ENCODE measurements at places on chromosomes 6 and 20.

DNA sequence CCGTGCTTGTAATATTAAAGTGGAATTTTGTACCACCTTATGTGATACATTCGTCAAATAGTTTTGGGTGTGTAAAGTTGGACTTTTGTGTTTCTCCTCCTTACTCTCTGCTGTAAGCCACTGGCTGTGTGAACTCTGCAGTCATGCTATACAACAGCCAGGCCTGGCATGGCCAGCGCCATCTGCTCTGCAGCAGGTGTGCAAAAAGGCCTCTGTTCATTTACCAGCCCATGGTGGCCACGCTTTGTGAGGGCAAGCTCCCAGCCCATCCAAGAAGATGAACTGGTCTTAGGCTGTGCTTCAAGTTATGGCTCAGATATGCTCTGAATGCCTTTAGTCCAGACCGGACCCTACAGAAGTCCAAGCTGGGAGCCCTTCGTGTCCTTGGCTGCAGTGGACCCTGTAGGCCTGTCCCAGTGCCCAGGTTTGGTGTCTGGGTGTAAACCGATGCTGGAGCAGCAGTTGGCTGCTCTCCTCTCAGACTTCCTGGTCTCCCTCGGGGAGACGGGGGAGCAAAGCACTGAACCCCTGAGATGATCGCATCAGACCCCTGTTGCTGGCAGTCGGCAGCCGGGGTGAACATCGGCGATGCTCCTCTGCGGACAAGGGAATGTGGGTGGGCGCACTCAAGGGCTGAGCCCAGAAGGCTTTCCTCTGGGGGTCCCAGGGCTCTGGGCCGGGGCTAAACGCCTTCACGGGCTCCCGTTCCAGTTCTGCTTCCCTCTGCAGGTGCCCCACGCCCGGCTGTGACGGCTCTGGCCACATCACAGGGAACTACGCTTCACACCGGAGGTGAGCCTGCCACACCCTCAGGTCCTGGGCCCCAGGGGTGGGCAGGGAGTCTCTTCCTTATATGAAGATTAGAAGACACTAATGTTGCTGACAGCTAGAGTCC is 28.6 kb upstream of the PCMTD2 start:
- DNase-seq = no peak
- peaks cover 99% of the 10 kb centered on the region for H3K27me3 ChIP-seq
- H3K27ac ChIP-seq = no peak overlapping the region
- no peak overlapping the region for H3K4me3 ChIP-seq
- no peaks in the 10 kb centered on the region for H3K4me1 ChIP-seq

- H3K4me1 ChIP-seq = no peaks in the 10 kb centered on the region
- DNase-seq = peak; percentile 58
- no peak overlapping the region for H3K27ac ChIP-seq
Observed at GRCh38 chr20:41095110-41095969, 42.0 kb upstream of the PLCG1 start.

DNA sequence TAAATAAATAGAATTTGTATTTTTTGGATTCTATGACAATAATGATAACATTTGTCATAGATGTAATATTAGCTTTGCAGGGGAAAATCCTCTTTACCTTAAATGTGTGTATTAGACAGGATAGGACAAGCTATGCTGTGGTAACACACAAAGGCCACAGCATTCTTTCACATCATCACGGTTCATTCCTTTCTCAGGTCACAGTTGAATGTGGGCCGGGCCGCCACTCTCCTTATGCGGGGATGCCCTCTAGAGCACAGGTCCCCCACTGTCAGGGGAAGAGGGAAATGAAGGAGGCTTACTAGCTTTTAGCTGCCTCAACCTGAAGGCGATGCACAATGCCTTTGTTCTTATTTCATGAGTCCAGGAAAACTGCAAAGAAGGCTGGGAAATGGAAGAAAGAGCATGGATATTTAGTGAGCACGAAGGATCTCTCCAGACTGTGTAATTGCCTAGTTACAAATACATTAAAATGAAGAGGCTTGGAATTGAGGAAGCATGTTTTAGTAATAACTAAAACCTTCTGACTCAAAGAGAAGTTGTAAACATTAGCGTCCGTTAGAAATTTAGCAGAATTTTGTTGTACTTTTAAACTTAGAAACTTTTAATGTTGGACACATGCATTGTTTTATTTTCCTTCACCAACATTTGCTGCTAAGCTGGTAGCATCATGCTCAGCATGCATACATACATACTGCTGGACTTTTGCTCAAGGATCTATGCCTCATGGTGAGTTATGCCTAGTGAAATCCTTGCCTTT is 248.9 kb upstream of the FOXQ1 start:
- H3K27ac ChIP-seq = no peak overlapping the region
- no peak overlapping the region for H3K4me3 ChIP-seq
- H3K36me3 ChIP-seq = no peaks in the 10 kb centered on the region
- no peak for DNase-seq
- H3K4me1 ChIP-seq = no peaks in the 10 kb centered on the region
- no peaks in the 10 kb centered on the region for H3K27me3 ChIP-seq

DNA sequence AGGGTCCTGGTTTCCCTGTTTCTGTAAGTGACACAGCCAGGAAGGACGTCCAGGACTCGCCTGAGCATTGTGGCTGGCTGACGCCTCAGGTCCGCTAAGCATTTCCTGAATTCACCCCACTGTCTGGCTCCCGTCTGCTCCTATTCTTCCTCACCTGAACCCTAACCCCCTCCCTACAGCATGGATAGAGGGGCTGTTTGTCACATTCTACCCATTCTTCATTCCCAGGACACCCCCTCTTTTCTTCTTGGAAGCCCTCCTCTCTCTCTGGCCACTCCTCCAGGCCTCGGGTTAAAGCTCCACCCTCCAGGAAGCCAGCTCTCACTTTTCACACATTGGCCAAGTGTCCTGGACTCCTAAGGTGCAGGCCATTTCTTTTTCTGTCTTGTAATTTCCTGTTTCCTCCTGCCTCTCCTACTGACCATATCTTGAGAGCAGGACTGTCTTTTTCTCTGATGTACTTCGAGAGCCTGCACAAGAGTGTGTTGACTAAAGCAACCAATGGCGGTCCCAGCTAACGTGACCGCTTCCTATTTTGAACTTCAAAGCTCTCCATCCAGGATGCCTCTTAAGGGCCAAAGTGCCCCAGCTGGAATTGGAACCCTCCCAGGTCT is 24.2 kb upstream of the MYMX start:
- no peak overlapping the region for H3K4me3 ChIP-seq
- H3K4me1 ChIP-seq = no peaks in the 10 kb centered on the region
- DNase-seq = no peak
- H3K27ac ChIP-seq = no peak overlapping the region

GRCh38 chr20:59560588-59561227 is 43.6 kb upstream of the PHACTR3 start:
- peak; percentile 39 for DNase-seq
- H3K27ac ChIP-seq = no peak overlapping the region
- no peaks in the 10 kb centered on the region for H3K36me3 ChIP-seq
- peaks cover 43% of the 10 kb centered on the region for H3K27me3 ChIP-seq

- no peaks in the 10 kb centered on the region for H3K36me3 ChIP-seq
- H3K4me3 ChIP-seq = no peak overlapping the region
- no peaks in the 10 kb centered on the region for H3K27me3 ChIP-seq
- H3K4me1 ChIP-seq = no peaks in the 10 kb centered on the region
- H3K27ac ChIP-seq = no peak overlapping the region
- no peak for DNase-seq
Observed at GRCh38 chr6:32889533-32889932, 35.5 kb downstream of the PSMB9 start.

GRCh38 chr6:34200340-34200971 is 36.2 kb upstream of the HMGA1 start:
- H3K27ac ChIP-seq = no peak overlapping the region
- H3K4me3 ChIP-seq = no peak overlapping the region
- no peak for DNase-seq
- H3K36me3 ChIP-seq = no peaks in the 10 kb centered on the region

DNA sequence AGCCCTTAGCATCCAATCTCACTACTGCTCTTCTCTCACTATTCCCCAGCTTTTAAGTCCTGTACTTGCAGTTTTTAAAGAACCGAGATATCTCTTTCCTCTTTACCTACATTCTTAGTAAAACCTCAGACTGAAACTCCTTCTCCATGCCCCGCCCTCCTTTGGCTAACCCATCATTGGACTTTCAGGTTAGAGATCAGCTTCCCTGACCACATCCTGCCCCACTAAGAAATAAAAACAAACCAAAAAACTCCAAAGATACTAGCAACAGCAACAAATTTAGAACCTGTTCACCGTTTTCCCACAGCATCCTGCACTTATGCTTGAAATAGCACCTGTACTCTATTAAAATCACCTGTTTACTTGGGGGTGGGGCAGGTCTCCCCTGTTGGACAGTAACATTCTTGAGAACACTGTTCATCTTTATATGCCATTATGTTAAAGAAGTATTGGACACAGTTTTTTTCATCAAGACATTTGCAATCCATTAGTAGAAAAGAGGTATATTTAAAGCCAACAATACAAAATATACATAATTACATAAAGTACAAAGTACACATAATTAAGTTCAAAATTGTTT is 16.3 kb upstream of the SMAP1 start:
- H3K4me3 ChIP-seq = no peak overlapping the region
- no peaks in the 10 kb centered on the region for H3K27me3 ChIP-seq
- peak overlapping the region; percentile 8 for H3K27ac ChIP-seq

DNA sequence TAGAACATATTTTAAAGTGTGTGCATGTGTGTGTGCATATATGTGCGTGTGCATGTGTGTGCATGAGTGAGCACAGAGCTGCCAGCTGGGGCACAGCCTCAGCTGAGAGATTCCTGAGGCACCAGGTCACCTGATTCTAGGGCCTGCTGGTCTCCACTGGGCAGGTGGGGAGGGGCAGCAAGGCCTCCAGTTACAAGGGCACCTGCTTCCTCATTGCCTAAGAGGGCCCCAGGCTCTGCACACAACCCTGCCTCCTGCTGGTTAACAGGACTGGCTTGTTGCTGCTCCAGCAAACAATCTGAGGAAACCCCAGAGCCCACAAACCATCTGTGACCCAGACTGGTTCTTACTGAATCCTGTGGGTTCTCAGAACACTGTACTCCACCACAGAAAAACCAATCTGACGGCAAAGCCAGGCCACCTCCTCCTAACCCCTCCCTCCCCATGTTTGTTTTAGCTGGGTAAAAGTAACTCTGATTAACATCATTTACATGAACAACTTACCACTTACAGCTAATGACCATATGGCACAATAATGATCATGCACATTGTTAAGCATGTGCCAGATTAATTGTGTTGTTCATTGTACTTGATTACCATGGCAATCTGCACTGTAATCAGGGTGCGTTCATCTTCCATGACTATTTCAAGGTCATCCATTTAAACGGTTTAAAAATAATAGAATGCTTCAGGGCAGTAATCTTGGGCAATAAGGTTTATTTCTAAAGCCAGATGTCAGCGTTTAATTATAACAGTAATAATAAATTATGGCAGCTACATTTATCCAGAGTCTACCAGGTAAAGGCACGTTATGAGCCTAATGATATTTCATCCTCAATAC is 23.1 kb upstream of the UBE2J1 start:
- H3K27me3 ChIP-seq = no peaks in the 10 kb centered on the region
- peak overlapping the region; percentile 64 for H3K27ac ChIP-seq
- peaks cover 49% of the 10 kb centered on the region for H3K4me1 ChIP-seq
- H3K36me3 ChIP-seq = no peaks in the 10 kb centered on the region
- no peak overlapping the region for H3K4me3 ChIP-seq
- DNase-seq = peak; percentile 93

GRCh38 chr20:40016392-40016791 is 672.6 kb downstream of the MAFB start:
- no peak overlapping the region for H3K27ac ChIP-seq
- H3K4me3 ChIP-seq = no peak overlapping the region
- H3K27me3 ChIP-seq = no peaks in the 10 kb centered on the region
- no peaks in the 10 kb centered on the region for H3K4me1 ChIP-seq

DNA sequence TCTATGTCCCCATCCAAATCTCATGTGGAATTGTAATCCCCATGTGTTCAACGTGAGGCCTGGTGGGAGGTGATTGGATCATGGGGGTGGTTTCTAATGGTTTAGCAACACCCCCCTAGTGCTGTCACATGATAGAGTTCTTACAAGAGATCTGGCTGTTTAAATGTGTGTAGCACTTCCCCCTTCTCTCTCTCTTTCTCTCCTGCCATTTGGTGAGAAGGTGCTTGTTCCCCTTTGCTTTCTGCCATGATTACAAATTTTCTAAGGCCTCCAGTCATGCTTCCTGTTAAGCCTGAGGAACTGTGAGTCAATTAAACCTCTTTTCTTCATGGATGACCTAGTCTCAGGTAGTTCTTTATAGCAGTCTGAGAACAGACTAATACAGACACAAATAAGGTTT is 165.4 kb downstream of the OGFRL1 start:
- no peaks in the 10 kb centered on the region for H3K4me1 ChIP-seq
- no peak for DNase-seq
- no peak overlapping the region for H3K27ac ChIP-seq
- H3K36me3 ChIP-seq = no peaks in the 10 kb centered on the region

- H3K27ac ChIP-seq = no peak overlapping the region
- DNase-seq = no peak
- H3K36me3 ChIP-seq = no peaks in the 10 kb centered on the region
- no peak overlapping the region for H3K4me3 ChIP-seq
- H3K4me1 ChIP-seq = no peaks in the 10 kb centered on the region
- no peaks in the 10 kb centered on the region for H3K27me3 ChIP-seq
Observed at GRCh38 chr20:19996917-19997316, 20.2 kb upstream of the NAA20 start.

- H3K36me3 ChIP-seq = no peaks in the 10 kb centered on the region
- peaks cover 7% of the 10 kb centered on the region for H3K4me1 ChIP-seq
- no peak overlapping the region for H3K4me3 ChIP-seq
- no peak for DNase-seq
- no peak overlapping the region for H3K27ac ChIP-seq
Observed at GRCh38 chr6:72740135-72740534, 118.3 kb downstream of the KCNQ5 start.

GRCh38 chr20:62051546-62052255 is 14.0 kb downstream of the TAF4 start:
- H3K27ac ChIP-seq = no peak overlapping the region
- H3K27me3 ChIP-seq = no peaks in the 10 kb centered on the region
- H3K4me3 ChIP-seq = no peak overlapping the region
- DNase-seq = no peak

DNA sequence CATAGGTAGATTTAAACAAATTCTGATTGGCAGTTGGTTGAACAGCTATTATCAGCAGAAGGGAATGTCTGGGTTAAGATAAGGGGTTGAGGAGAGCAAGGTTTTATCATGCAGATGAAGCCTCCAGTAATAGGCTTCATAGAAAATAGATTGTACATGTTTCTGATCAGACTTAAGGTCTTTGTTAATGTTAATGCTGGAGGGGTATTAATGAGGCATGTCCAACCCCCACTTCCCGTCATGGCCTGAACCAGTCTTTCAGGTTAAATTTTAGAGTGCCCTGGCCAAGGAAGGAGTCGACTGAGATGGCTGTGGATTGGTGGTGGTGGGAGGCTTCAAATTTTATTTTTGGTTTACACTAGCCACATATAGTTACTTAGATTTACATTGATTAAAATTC is 3.4 kb downstream of the CLPSL1 start:
- H3K4me3 ChIP-seq = no peak overlapping the region
- no peak overlapping the region for H3K27ac ChIP-seq
- no peaks in the 10 kb centered on the region for H3K4me1 ChIP-seq
- DNase-seq = no peak
- H3K27me3 ChIP-seq = peaks cover 12% of the 10 kb centered on the region
- no peaks in the 10 kb centered on the region for H3K36me3 ChIP-seq

GRCh38 chr6:156283091-156283490 is 494.1 kb upstream of the ARID1B start:
- no peak overlapping the region for H3K27ac ChIP-seq
- H3K4me1 ChIP-seq = peaks cover 32% of the 10 kb centered on the region
- no peak for DNase-seq
- H3K4me3 ChIP-seq = no peak overlapping the region
- no peaks in the 10 kb centered on the region for H3K36me3 ChIP-seq
- no peaks in the 10 kb centered on the region for H3K27me3 ChIP-seq
